ENCODE measurements at places on chromosomes 5 and 9.

DNA sequence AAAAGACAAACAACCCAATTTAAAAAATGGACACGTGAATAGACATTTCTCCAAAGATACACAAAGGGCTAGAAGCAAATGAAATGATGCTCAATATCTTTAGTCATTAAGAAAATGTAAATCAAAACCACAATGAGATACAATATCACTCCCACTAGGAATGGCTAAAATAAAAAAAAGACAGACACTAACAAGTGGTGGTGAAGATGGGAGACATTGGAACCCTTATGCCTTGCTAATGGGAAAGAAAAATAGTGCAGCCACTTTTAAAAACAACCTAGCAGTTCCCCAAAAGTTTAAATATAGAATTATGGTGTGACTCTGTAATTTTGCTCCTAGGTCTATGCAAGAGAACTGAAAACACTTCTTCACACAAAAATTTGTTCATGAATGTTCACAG, 40.7 kb downstream of the SH3TC2 start:
- no peak overlapping the region for H3K4me3 ChIP-seq
- H3K4me1 ChIP-seq: peaks cover 5% of the 10 kb centered on the region
- no peak overlapping the region for H3K27ac ChIP-seq
- DNase-seq: no peak
- H3K27me3 ChIP-seq: no peaks in the 10 kb centered on the region

DNA sequence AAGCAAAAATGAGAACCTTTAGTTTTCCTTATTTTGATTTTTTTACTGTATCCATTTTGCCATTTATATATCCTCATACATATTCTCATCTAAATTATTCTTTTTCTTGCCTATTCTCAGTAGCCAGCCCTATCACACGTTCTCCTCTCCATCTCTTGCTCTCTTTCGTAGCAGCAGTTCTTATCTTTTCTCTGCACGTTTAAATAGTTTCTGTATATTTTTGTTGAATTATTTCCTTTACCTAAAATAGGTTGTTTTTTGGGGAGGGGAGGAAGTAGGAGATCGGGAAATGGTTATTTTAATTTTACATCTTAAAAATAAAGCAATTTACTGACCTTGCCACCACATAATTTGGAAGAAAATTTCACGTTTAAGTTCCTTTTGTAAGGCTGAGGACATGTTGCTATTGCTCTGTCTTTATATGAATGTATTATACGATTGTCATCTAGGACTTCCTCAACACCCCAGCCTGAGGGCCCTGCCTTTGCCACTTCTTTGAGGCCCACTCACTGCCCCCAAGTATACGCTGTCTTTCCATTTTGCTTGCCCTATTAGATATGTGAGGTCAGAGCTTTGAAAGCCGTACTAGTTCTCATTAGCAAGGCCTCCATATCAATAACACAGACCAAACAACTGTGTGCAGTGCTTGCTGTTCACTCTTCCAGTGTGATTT, 140.3 kb downstream of the GNAQ start:
- H3K36me3 ChIP-seq: no peaks in the 10 kb centered on the region
- DNase-seq: no peak
- H3K27me3 ChIP-seq: no peaks in the 10 kb centered on the region
- peaks cover 10% of the 10 kb centered on the region for H3K4me1 ChIP-seq
- no peak overlapping the region for H3K27ac ChIP-seq

DNA sequence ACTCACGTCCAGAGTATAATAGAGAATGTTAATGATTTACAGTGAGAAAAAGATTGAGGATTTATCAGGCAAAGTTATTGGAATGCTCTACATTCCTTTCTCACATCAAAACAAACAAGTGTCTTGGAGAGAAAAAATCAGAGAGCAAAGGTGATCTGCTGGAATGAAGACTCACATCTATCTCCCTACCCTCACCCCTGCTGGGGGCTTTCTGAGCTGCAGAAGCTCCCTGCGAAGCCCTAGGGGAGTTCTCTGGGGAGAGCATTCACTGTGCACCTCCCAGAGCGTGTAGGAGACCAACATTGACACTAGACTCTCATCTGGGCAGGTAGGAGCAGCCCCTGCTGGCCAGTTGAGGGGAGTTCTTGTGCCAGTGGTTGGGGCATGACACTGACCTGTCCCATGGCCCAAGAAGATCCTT, 76.6 kb upstream of the ADAMTS16 start:
- DNase-seq: peak; percentile 25
- no peaks in the 10 kb centered on the region for H3K4me1 ChIP-seq
- peaks cover 6% of the 10 kb centered on the region for H3K27me3 ChIP-seq
- H3K4me3 ChIP-seq: no peak overlapping the region
- no peaks in the 10 kb centered on the region for H3K36me3 ChIP-seq

DNA sequence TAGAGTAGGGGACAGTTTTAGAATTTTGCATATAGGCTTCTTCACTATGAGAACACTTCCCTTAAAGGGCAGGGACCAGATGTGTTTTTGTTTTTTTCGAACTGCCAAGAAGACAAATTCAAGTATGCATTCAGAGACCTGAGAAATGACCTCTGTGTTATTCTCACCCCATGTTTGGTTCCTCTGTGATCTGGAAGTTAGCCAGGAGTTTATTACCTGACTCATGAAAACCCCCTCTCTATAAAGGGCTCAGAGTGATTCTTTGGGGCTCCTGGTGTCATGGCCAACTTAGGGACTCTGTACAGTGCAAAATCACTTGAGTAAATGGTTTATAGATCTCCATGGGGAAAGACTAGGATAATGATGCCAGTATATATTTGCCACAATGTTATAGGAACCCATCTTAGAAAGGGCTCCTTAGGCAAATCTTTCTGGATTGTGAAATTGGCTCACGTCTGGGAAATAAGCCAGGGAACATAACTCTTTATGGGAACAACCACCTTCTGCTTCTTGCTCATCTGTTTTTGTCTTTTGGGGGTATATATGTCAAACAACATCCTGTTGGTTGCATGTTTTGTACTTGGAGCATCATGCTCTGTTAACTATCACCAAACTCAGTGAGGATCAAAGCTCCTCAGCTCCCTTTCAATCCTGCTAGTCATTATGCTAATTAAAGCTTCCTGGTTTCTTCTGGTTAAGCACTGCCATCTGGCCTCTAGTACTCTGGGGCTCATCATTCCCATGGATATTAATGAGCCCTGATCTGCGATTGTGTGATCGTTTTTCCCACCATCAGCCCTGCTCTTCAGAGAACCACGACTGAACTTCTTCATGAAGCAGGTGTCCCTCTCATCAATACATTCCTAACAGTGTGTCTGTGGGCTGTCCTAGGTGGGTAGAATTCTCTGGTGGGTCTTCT, 173.4 kb upstream of the CDH12 start:
- no peaks in the 10 kb centered on the region for H3K36me3 ChIP-seq
- no peak for DNase-seq
- H3K27ac ChIP-seq: no peak overlapping the region

DNA sequence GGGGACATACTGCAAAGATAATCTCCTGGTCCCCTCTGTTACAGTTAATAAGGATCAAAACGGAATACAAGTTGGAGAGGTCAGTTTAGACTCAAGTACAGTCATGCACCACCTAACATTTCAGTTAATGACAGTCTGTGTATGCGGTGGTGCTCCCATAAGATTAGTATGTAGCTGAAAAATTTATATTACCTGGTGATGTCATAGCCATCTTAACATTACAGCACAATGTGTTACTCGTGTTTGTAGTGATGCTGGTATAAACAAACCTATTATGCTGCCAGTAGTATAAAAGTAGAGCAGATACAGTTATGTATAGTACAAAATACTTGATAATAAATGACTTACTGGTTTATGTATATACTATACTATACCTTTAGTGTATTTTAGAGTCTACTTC, 207.9 kb downstream of the GDNF start:
- H3K36me3 ChIP-seq: peaks cover 12% of the 10 kb centered on the region
- no peak for DNase-seq
- H3K27me3 ChIP-seq: no peaks in the 10 kb centered on the region
- no peaks in the 10 kb centered on the region for H3K4me1 ChIP-seq
- no peak overlapping the region for H3K4me3 ChIP-seq

All from SK-N-SH (cell line).